Activated CD4-positive, alpha-beta T cell treated with anti-CD3 and anti-CD28 coated beads, Interleukin-2, amount 10 ng/mL, durations not matched to agents 7 days and 5 days (primary cell): ENCODE measurements at places on chromosomes 5 and 9.
A peak's percentile ranks its signal among the peaks of the same experiment; 100 is the strongest.

DNA sequence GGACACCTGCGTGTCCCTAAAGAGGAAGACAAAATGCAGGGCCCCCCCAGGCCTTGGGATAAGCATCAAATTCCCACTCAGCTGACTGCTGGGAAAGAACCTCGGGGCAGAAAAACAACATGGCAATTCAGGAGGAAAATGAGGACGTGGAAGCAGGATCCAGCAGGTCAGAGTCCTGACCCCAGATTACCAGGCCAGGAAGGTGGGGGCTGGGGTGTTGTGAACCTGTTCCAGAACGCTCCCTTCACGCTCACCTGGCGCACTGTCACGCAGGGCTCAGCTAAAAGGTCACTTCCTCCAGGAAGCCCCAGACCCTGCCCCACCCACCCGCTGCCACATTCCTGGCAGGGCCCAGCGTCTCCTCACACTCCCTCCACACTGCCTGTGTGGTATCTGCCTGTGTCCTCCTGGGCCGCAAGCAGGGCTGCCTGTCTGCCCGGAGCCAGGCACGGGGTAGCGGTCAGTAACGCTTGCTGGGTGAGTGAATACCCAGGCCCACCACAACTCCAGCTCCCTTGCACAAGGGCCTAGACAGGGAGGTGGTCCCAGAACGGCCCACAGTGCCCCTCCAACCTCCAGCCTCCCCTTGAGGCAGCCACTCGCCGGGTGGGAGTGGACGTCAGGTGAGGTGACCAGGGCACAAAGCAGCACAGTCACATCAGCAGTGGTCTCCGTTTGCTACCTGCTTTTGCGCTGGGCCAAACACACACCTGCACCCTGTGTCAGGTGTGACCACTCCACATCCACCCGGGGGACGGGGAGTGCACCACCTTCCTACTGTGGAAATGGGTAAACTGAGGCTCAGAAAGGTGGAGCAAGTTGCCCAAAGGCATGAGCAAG, 18.1 kb downstream of the VAV2 start:
- no peak for DNase-seq

GRCh38 chr5:80239680-80240367, 16.0 kb downstream of the SERINC5 start:
- DNase-seq = no peak

DNA sequence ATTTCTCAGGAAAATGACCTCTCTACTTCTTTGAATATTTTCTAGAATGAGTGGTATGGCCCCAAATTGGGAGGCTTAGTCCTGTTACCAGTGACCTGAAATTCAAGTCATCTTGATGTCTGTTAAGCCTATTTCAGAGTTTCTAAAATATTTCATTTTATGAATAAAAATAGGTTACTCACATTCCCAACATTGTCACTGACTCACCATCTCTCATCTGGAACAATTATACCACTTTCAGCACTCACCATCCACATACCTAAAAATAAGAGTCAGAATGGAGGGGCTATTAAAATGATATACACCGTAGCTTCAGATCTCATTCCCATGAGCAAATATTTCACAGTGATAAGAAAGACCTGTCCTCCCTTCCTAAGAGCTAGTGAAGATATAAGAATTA, 71.8 kb downstream of the KIAA1958 start:
- no peak for DNase-seq

DNA sequence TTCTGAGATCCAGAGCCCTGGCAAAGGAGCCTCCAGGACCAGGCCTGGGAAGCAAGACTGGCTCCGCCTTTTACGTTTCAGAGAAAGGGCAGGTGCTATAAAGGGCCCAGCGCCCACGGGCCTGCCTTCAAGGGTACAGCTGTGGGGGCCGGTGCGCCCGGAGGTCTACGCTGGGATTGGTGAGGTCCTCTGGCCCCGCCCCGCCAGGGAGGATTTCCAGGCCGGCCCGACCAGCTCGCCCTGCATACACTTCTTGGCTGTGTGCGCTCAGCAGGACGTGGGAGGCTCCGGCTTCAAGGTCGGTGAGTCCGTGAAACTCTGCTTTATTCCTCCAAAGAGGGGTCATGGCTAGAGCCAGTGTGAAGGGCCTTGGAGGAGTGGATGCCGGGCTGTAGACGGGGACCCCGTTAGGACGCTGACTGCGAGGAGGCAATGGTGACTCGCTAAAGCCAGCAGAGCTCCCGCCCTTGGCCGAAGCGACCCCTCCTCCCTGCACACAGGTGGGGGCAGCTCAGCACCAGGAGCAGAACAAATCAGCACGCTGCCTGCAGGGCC, at the start of gene CKMT2:
Gene CKMT2, plus strand, starts transcription at position 243 of the 555 bp plus-strand sequence. CDS start 17,811 bp downstream, outside the sequence.
- no peak for DNase-seq

- no peak for DNase-seq
Measured at GRCh38 chr5:31707329-31707728, 68.4 kb downstream of the PDZD2 start.

GRCh38 chr5:75262271-75262670, 25.6 kb upstream of the ANKRD31 start:
- no peak for DNase-seq

GRCh38 chr5:168869615-168870227, 290.6 kb upstream of the PANK3 start:
- DNase-seq = no peak

GRCh38 chr5:84382363-84383295, 2.1 kb downstream of the EDIL3 start:
- no peak for DNase-seq

DNA sequence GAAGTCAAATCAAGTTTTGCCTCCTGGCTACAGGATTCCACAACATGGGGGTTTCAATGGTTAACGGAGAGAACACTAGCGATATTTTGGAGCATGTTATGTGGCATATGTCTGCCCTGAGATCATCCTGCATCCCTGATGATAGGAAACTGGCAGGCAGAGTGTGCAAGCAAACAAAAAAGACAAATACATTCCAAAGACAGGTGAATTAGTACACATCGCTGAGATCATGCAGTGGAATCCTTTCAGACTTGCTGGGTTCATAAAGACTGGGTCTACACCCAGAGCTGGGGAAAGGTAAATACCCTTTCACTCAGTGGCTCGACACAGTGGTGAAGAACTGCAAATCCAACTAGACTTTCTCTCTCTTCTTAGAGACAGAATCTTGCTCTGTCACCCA, 286.5 kb downstream of the EFNA5 start:
- no peak for DNase-seq

DNA sequence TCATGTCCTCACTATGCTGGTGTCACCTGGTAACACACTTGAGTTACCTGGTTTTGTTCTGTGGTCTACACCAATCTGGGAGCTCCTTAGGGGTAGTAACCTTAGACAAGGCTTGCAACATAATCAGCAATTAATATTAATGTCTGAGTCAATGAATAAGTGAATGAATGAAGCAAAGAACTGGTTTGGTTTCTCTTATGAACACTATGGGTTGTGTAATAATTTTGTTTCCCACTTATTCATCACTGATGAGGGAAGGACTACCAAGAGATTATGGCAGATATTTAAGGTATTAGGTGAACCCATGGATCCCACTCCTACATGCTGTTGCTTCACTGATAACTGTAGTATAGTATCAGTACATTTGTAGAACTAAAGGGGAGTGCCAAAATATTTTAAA, 116.0 kb downstream of the SLC12A2 start:
- no peak for DNase-seq

DNA sequence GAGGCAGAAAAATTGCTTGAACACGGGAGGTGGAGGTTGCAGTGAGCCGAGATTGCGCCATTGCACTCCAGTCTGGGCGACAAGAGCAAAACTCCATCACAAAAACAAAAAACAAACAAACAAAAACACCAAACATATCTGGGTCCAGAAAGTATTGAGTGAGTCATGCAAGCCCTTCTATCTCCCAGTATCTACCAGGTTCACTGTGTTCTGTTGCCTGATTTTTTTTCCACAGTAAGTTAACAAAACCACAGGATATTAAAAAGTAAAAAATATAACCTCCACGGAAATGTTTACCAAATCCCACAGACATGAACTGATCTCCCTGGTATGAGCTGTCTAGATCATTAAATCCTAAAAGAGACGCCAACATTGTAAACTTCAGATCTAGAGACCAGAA, 94.4 kb downstream of the ANKH start:
- no peak for DNase-seq

DNA sequence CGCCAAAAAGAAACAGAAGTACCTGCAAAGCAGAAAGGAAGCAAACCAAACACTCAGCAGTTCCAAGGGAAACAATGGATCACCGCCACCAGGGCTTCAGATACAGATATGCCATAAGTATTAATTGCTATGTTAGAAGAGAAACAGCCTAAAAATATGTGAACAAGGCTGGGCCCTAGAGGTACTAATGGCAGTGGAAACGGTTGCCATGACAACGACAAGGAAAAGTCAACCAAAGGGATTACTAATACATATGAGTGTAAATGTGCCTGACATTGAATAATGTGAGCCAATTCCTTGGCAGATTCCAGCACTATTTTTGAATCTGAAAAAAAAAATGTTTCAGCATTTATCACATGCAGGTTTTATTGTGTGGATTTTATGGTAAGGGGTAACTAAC, 75.0 kb downstream of the CAVIN4 start:
- no peak for DNase-seq

DNA sequence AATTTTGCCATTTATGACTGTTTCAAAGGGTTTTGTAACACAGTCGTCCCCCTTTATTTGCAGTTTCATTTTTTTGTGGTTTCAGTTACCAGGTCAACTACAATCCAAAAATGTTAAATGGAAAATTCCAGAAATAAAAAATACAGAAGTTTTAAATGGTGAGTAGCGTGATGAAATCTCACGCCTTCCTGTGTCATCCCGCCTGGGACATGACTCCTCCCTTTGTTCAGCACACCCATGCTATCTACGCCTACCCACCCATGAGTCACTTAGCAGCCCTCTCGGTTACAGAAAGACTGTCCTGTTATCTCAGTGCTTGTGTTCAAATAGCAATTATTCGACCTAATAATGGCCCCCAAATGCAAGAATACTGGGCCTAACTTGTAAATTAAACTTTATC, 765.3 kb upstream of the ADAMTS16 start:
- no peak for DNase-seq

DNA sequence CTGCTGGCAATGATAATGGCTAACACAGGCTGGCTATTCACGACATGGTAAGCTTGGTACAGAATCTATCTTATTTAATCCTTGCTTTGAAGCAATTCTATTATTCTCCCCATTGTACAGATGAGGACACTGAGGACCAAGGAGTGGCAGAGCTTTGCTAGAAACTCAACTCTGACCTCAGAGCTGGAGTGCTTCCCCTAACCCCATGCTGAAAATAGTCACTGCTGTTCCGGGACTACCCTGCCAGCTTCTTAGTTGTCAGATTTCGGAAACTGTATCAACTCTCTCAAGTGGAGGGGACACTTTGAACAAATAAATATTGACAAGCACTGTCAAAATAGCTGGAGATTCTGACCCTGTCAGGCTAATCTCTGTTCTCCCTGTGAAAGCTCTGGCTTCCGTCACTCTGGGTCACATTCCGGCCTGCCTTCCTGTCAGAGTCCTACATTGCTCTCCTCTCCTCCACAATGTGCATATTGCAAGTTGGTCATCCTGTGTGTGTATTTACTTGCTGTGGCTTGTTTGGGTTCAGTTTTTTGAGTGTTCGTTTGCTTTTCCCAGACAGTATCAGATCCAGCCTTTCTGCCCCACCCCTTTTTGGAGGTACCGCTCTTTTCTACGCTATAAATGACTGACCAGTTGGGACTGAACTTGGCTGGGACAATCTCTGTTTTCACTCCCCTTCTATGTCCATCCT, 134.3 kb upstream of the MAP1B start:
- no peak for DNase-seq

- peak; percentile 62 for DNase-seq
Measured at GRCh38 chr5:172180936-172181335, 7.1 kb downstream of the STK10 start.

DNA sequence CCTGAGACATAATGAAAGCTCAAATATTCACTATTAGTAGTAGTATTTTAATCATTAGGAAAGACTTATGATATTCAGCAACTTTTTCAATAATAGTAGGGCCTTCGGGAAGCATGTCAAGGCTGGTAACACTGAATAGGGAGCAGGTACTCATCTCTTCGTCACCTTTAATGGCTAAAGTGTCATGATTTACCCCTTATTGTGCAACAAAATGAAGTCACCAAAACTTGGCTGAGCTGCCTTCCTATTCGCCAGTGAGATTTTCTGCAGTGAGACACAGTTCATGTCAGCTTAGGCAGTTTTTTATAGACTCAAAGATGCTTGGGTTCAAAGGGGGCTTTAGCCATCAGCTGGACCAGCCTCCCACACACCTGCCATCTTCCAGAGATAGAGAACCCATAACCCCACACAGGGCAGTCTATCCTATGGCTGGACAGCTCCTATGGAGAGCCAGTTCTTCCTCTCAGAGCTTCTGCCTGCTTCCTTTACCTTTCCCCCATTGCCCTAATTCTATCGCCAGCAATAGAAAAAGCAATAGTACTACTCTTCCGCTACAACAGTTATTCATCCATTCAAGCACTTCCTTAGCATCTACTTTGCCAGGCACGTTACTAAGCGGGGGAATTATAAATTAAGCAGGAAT, 2.3 kb upstream of the CPLX2 start:
- no peak for DNase-seq

DNA sequence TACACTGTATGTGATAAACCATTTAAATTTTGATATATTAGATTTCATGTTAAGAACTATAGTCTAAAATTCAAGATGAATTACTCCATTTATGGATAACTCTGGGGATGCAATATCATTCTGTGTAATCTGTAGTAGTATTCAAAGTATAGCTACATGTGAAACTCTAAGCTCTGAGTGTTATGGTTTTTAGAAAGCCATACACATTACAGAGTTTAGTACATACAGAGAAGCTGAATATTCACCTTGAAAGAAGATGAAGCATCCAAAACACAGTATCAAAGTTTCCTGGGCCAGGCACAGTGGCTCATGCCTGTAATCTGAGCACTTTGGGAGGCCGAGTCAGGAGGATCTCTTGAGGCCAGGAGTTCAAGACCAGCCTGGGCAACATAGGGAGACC, 25.0 kb downstream of the ABHD17B start:
- no peak for DNase-seq

GRCh38 chr9:99850736-99851499, 29.2 kb downstream of the NR4A3 start:
- DNase-seq = no peak

DNA sequence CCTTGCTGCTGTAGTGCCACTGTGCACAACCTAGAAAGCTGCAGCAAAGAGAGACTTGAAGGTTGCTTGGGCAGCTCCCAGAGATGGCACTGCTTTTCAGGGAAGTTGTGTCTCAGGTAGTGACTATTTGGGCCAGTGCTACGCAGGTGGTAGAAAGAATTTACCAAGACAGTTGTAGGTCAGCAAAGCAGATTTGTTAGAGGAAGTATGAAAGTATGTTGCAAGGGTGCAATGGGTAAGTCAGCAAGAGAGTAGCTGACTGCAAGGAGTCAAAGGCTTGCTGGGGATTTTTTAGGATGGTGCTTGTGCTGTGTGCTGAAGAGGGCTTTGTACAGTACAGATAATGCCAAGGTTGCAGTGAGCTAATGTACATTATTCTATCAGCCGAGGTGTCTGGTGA, 33.5 kb upstream of the SPARC start:
- DNase-seq = no peak

DNA sequence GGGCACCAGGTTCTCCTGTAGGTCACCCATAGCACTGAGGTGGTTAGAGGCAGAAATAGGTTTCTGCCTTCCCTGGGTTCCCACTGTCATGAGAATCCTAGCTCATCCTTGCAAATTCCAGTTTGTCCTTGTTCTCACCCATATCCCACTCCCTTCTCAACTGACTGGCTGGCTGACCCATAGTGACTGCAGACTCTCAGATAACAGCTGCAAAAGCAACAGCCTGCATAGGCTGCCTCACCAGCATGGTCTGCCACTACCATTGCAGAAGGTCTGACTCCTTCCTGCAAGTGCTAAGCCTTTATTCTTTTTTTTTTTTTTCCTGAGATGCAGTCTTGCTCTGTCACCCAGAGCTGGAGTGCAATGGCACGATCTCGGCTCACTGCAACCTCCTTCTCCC, 194.0 kb downstream of the SEMA6A start:
- DNase-seq = no peak
